NCI-H446 treated with DMSO at 0.1 percent for 48 hours (cell line): ENCODE measurements at places on chromosomes 11 and 22.
A peak's percentile ranks its signal among the peaks of the same experiment; 100 is the strongest.

- no peak for DNase-seq
These were observed 13.5 kb downstream of the ACP2 start for GRCh38 chr11:47235163-47235562.

DNA sequence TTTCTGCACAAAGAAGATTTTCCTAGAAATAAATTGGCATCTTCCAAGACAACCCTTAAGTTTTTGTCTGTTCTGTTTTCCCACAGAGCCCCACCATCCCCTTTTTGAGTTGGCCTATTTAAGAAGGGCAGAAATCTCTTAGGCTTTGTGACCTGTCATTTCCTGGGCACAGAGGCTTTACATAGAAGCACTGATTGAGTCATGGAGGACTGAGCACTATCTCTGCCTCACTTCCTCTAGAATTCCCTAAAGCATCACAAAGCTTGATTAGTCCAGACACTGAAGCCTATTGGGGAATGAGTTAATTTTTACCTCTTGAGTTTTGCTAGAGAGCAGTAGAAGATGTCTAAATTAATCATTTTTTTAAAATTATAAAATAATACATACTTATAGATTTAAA is 25.4 kb downstream of the TRIM44 start:
- DNase-seq = no peak

DNA sequence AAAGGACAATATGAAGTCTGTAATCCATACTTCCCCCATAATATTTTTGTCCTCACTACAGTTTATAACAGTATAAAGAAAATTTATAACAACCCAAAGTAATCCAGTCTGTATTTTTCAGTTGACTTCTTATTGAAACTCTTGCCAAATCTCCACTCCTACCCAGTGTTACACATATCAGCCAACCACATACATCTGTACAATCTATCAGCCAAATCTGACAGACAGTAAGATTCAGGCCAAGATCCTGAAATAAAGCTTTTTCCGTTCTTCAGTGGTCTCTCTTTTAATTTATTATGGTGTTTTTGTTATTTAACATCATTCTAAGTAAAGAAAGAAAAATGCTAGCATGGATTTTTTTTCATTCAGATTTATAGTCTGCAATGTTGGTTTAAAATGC is 2370.9 kb upstream of the RAG2 start:
- DNase-seq = no peak

- peak; percentile 42 for DNase-seq
These were observed 17.0 kb upstream of the DDX10 start for GRCh38 chr11:108647701-108648527.

GRCh38 chr11:12478743-12479142 is 101.4 kb downstream of the PARVA start:
- DNase-seq = no peak

- no peak for DNase-seq
These were observed 824 bp downstream of the THAP7 start for GRCh38 chr22:21000987-21001600.

GRCh38 chr11:34036456-34036855 is 15.1 kb upstream of the CAPRIN1 start:
- no peak for DNase-seq

GRCh38 chr11:57482782-57483561 is 22.6 kb downstream of the RTN4RL2 start:
- DNase-seq = peak; percentile 43

- no peak for DNase-seq
These were observed 400.3 kb downstream of the CADM1 start for GRCh38 chr11:115103921-115104320.

GRCh38 chr11:14967581-14968243 is 4.4 kb downstream of the CALCA start:
- DNase-seq = no peak

DNA sequence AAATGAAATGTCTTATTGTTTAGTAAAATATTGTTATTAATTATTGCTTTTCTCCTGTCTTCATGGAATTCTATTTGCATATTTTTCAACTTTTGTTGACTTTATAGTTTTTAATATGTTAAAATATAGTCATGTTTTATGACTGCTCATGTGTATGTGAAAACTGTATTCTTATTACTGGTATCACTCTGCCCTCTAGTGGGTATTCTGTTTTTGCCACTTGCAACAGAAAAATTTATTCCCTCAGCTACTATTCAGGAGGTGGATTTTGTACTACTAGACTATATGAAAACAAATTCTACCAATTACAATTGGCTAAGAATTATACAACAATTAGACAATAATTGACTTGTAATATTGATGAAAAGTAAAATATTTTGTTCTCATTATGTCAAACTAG is 45.0 kb downstream of the OR4C6 start:
- DNase-seq = no peak

- DNase-seq = no peak
These were observed 27.3 kb downstream of the MRTFA start for GRCh38 chr22:40609216-40609615.

GRCh38 chr22:17774206-17774925 is at the start of gene BID:
Gene BID (minus strand): TSS chr22:17774469. CDS start chr22:17750116, 24,353 bp downstream.
- DNase-seq = no peak

DNA sequence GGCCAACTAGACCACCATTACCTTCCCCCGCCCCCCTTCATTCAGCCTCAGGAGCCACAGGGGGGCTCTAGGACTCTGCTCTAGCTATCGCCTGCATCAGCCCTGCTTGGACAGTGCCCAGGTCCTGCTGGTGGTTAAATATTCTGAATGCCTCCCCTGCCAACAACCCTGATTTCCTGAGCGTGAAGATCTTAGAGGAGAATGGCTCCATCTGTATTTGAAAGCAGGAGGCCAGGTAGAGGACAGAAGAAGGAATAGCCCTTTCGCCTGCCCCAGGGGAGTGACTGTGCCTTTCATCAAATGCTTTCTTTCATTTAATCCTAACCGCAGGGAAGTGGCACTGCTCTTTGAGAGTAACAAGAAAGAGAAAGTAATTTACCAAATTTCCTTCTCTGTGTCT is 69.2 kb downstream of the ISX start:
- DNase-seq = no peak

DNA sequence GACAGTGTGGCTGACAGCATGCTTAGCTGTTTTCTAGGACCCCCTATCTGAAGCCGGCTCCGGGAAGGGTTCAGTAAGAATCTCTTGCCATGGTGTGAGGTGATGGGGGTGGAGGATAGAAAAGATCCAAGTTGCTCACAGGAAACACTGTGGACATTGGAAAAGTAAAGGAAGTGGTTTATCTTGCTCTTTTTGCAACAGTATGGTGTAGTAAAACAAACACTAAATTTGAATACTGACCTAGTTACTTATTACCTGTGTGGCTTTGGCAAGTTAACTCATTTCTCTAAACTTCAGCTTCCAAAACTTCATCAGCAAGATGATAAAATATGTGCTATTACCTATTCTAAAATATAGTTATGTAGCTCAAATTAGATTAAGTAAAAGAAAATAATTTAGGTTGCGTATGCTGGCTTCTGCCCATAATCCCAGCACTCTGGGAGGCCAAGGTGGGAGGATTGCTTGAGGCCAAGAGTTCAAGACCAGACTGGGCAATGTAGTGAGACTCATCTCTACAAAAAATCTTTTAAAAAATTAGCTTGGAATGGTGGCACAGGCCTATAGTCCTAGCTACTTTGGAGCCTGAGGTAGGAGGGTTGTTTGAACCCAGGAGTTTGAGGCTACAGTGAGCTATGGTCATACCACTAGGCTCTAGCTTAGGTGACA is 51.6 kb upstream of the APOA1 start:
- no peak for DNase-seq

DNA sequence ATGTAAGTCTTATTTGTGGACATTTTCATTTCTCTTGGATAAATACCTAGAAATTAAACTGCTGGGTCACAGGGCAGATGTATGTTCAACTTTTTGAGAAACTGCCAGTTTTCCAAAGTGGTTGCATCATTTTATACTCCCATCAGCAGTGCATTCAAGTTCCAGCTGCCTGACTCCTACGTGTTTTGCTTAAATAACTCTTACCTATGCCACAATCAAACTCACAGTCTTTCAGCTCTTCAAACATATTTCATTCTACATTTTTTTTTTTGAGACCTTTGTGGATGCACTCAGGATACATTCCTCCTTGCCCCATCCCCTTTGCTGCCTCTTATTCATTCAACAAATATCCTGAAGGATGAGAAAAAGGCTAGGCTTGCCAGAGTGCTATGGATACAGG is 9.2 kb downstream of the TCF20 start:
- no peak for DNase-seq

- DNase-seq = no peak
These were observed 179.0 kb upstream of the PLET1 start for GRCh38 chr11:112439614-112440013.

- no peak for DNase-seq
These were observed 201.7 kb upstream of the PDGFD start for GRCh38 chr11:104365676-104366075.
